ENCODE measurements at places on chromosomes 6 and 20.

DNA sequence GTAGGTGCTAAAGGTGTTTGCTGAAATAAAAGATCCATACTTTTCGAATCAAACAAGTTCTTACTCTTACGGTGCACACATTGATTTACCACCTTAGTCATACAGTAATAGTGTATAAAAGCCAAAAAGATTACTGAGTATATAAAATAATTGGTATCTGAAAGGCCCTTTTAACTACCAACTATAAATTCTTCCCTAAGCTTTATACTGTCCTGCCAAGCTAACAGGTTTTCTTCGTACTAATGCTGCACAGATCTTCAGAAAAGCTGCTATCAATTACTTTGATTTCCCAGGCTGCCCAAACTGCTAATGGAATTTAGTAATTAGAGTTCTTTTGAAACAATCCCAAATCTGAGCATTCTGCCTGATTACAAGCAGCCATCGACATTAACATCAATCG lies 97.5 kb downstream of the PRKN start:
- no peak overlapping the region for H3K4me3 ChIP-seq
- H3K4me1 ChIP-seq, result no peaks in the 10 kb centered on the region
- no peaks in the 10 kb centered on the region for H3K27me3 ChIP-seq
- H3K27ac ChIP-seq, result no peak overlapping the region
- no peak for DNase-seq
- H3K36me3 ChIP-seq, result no peaks in the 10 kb centered on the region

DNA sequence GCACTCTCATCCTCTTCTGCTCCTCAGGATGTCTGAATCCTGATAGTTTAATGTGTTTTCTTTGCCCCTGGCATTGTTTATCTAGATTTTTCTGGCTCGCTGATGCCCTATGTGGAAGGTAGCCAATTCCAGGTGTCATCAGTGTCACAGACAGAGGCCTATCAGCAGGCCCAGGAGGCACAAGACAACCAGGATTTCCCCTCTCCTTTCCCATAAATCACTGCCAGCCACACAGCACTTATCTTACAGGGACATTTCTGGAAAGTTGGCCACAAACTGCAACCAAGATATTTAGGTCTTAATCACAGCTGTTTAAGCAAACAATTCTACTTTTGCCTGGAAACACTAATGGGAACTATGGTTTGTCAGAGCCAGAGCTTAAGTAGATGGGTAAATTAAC lies 28.1 kb downstream of the ADGRF5 start:
- no peak overlapping the region for H3K27ac ChIP-seq
- no peak for DNase-seq
- no peak overlapping the region for H3K4me3 ChIP-seq
- no peaks in the 10 kb centered on the region for H3K4me1 ChIP-seq
- H3K27me3 ChIP-seq, result no peaks in the 10 kb centered on the region

DNA sequence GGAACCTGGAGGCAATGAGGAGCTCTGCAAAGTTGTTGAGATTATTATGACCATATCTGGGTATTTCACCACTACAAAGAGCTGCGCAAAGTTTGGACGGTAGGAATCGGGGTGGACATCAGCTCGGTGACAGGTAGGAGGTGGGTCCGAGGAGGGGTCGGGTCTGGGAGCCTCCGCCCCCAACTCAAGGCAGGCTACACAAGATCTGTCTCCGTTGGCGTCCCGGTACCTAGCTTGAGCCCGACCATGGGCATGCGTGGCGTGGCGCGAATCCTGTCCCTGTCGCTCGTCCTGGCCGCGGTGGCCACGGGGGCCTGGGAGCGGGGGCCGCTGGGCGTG lies 40.2 kb upstream of the ZNFX1 start:
- peaks cover 72% of the 10 kb centered on the region for H3K27me3 ChIP-seq
- no peak overlapping the region for H3K27ac ChIP-seq
- peaks cover 2% of the 10 kb centered on the region for H3K36me3 ChIP-seq
- no peak for DNase-seq
- H3K4me3 ChIP-seq, result peak overlapping the region; percentile 95
- H3K4me1 ChIP-seq, result peaks cover 13% of the 10 kb centered on the region

- H3K4me3 ChIP-seq, result no peak overlapping the region
- no peak for DNase-seq
- H3K4me1 ChIP-seq, result no peaks in the 10 kb centered on the region
- no peak overlapping the region for H3K27ac ChIP-seq
- no peaks in the 10 kb centered on the region for H3K36me3 ChIP-seq
- no peaks in the 10 kb centered on the region for H3K27me3 ChIP-seq
Observed at GRCh38 chr6:161543684-161544309, 269.9 kb upstream of the AGPAT4 start.

DNA sequence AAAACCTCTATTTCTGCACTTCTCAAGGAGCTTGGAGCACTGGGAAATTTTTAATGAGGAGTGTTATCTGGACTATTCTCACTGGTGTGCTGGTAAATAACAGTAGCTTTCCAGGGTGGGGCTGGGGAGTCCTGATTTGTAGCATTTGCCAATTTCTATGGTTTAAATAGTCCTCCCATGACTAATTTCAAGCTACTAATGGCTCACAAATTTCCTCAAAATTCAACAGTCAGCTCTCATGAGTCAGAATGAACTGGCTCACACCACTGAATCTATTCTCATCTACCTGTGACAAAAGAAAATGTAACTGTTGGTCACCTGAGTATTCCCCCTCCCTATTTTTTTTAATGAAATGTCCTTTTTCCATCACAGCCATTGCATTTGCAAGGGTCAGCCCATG lies 449.6 kb downstream of the KIF16B start:
- no peak for DNase-seq
- H3K4me1 ChIP-seq, result no peaks in the 10 kb centered on the region
- H3K27me3 ChIP-seq, result no peaks in the 10 kb centered on the region
- H3K4me3 ChIP-seq, result no peak overlapping the region
- H3K36me3 ChIP-seq, result no peaks in the 10 kb centered on the region

DNA sequence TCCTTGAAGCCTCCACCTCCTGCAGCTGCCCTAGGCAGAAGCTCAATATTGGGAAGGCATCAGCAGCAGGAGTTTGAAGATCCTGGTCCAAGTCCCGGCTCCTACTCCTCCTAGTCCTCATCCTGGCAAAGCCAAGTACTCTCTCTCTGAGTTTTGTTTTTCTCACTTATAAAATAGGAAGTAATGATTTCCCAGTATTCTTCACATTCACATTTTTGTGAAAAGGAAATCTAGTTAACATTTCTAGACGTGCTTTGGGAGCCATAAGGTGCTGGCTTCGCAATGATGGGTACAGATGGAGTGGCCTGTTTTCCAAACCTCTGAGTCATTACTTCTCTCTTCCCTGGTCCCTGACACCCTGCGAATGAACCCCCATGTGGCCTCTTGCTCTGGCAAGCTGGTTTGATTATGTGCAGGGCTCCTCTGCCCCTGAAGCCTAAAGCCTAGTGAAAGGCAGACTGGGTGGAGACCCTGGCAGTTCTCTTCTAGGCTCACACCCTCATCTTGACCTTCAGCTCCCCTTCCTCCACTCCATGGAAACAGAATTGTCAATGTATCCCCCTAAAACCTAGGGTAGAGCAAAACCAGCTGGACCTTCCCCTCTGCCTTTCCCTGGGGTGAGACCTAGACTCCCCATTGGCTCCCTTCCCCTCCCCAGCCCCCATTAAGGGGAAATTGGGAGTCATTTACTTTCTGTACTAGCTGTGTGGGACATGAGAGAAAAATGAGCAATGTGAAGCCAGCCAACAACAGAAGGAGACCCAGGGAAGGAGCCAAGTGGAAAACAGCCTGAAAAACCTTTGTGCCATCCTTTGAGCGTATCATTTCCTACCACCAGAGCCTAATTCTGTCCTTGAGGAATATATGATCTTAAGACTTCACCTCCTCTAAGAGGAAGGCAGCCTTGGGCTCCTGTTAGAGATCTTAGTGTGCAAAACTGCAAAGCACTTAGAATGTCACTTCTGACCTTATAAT lies 158.4 kb downstream of the UST start:
- peaks cover 23% of the 10 kb centered on the region for H3K27me3 ChIP-seq
- DNase-seq, result no peak
- no peak overlapping the region for H3K4me3 ChIP-seq
- H3K27ac ChIP-seq, result no peak overlapping the region

DNA sequence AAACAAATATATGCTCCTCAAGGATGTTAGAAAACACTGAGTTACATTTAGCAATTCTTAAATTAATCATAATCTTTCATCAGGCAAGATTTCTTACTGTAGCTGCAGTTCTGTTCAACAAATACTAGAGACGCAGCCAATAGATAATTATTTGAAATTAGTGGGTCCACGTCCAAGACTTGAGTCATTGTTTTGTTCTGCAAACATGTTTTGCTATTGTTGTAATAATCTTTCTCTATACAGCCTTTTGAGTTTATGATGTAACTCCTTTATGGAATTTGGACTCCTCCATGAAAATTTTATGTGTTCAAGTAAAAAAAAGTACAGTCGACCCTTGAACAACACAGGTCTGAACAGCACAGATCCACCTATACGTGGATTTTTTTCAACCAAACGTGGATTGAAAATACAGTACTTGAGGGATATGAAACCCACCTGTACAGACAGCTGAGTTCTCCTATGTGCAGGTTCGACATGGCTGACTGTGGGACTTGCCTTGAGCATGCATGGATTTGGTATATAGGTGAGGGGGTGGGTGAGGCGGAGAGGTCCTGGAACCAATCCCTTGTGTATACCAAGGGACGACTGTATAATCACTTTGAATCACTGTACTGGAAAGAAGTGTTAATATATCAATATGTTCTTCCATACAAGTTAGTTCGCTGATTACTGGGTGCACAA lies 41.3 kb upstream of the SLC22A16 start:
- H3K4me3 ChIP-seq, result no peak overlapping the region
- H3K27me3 ChIP-seq, result peaks cover 17% of the 10 kb centered on the region
- no peaks in the 10 kb centered on the region for H3K4me1 ChIP-seq
- no peak overlapping the region for H3K27ac ChIP-seq
- H3K36me3 ChIP-seq, result no peaks in the 10 kb centered on the region
- no peak for DNase-seq

DNA sequence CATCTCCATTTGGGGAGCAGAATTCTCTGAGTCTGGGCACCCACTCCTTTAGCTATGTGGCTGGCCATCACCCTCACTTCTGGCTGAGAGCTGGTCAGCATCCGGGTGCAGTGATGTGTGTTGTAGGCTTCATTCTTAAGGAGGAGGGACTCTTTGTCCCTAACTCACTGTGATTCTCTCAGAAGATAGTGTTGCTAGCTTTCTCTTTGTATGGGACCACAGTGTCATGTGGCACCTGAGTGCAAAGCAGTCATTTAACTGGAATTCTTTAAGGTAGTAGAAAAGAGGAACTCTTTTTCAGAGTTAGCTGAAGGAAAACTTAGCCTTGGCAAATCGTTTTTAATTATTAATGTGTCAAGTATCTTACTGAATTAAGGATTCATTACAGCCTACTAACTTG lies 165.9 kb downstream of the JARID2 start:
- H3K4me1 ChIP-seq, result peaks cover 65% of the 10 kb centered on the region
- H3K27ac ChIP-seq, result peak overlapping the region; percentile 87
- peaks cover 49% of the 10 kb centered on the region for H3K36me3 ChIP-seq
- DNase-seq, result no peak
- peak overlapping the region; percentile 66 for H3K4me3 ChIP-seq
- no peaks in the 10 kb centered on the region for H3K27me3 ChIP-seq

- H3K27me3 ChIP-seq, result peaks cover 19% of the 10 kb centered on the region
- H3K4me1 ChIP-seq, result peaks cover 6% of the 10 kb centered on the region
- peaks cover 4% of the 10 kb centered on the region for H3K36me3 ChIP-seq
- DNase-seq, result no peak
- H3K4me3 ChIP-seq, result no peak overlapping the region
- H3K27ac ChIP-seq, result no peak overlapping the region
Observed at GRCh38 chr20:341682-342081, 5.2 kb upstream of the NRSN2 start.

- peaks cover 20% of the 10 kb centered on the region for H3K27me3 ChIP-seq
- no peaks in the 10 kb centered on the region for H3K36me3 ChIP-seq
- H3K27ac ChIP-seq, result no peak overlapping the region
- DNase-seq, result peak; percentile 86
- no peak overlapping the region for H3K4me3 ChIP-seq
- H3K4me1 ChIP-seq, result peaks cover 3% of the 10 kb centered on the region
Observed at GRCh38 chr6:83215131-83216047, 22.2 kb downstream of the RWDD2A start.

Data from activated CD4-positive, alpha-beta T cell treated with anti-CD3 and anti-CD28 coated beads, Interleukin-2, amount 10 ng/mL, durations not matched to agents 24 days and 14 days (primary cell).